ENCODE measurements at places on chromosomes 11 and 22.
A peak's percentile ranks its signal among the peaks of the same experiment; 100 is the strongest.

GRCh38 chr11:132909021-132909606 lies 623.2 kb downstream of the OPCML start:
- DNase-seq, result no peak

DNA sequence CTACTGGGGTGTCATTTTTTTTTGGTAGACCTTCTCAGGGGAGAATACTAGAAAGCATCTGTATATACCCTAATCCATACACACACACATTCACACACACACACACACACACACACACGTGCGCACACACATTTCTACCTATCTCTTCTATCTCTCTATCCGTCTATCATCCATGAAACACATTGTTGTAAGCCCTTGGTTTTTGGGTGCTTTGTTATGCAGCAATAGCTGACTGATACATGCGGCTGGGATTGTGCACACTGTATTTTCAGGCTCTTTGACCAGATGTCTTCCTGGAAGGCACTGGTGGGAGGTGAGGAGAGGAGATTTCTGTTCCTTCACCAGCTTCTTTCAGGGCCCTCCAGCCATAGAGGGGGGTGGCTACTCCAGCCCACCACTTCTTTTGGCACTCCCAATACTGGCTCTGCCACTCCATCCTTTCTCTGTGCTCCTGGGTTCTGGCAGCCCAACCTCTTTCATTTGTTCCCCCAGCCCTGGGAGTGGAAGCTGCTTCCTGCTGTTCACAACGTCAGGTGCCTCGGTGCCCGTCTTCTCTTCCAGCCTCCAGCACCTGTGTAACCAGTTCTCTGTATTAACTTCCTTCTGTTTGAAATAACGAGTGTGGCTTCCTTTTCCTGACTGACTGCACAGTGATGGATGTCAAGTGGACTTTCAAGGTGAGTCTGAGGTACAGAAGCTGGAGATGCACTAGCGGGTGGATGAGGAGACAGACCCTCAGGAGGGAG lies 12.4 kb upstream of the MUC2 start:
- no peak for DNase-seq

- no peak for DNase-seq
Observed at GRCh38 chr11:131796541-131796940, 426.1 kb downstream of the NTM start.

- no peak for DNase-seq
Observed at GRCh38 chr22:24413271-24413670, 14.1 kb upstream of the ADORA2A start.

DNA sequence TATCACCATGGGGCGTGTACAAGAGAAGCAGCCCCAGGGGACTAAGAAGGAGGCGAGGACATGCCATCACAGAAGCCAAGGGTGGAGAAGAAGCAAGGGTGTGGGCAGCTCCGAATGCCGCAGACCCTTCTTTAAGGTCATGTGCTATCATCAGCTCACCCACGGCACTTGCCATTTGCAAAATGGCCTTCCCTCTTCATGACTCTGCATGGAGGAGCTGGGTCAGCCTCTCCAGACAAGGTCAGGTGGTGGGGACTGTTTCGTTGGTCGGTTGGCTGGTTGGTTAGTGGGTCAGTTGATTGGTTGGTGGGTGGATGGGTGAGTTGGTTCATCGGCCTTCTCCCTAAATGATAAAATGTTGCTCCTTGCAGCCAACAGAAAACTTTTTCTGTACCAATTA lies 622.5 kb downstream of the TBC1D22A start:
- DNase-seq, result no peak

DNA sequence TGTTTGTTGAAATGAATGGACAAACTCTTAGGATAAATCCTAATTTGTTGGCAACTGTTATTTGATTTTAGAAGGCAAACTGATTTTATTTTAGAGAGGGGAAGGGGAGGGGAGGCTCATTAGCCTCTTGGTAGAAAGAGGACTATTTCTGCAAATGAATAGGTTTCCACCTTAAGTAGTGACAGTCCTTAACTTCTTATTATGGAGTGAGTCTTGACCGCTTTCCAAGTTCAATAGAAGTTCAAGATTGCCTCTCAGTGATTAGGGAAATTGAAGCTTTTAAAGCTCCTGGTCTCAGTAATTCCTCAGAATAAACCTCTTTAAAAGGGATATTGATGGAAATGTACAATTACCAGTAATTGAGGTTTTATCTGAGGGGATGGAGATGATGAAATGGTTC lies 55.7 kb downstream of the PANX1 start:
- DNase-seq, result no peak

- no peak for DNase-seq
Observed at GRCh38 chr11:106278391-106278790, 200.9 kb downstream of the AASDHPPT start.

DNA sequence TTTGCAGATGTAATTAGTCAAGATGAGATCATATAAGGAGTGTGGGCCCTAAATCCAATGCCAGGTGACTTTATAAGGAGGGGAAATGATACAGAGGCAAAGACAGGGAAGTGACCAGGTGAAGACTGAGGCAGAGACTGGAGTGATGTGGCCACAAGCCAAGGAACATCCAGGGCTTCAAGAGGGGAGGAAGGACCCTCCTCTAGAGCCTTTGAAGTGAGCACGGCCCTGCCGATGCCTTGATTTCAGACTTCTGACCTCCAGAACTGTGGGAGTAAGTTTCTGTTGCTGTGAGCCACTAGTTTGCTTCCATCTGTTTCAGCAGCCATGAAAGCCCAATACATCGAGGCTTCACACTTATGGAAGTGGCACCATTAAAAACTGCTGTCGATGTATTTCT lies 78.7 kb downstream of the SHANK2 start:
- DNase-seq, result no peak

DNA sequence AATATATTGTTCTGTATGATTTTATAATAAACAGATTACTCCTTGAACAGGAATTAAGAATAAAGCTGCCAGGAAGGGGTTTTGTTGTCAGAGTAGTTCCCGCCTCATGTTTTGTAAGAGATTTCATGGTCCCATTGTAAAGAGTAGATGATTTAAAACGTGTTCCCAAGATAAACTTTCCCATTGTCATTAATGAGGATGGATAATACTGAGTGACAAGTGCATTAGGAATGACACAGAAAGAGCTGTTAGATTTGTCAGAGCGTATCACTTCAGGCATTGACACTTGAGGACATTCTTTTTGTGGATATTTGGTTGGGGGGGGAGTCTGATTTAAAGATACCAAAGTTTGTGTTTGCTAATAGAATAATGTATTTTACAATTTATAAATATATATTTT lies 147.0 kb downstream of the PAX6 start:
- no peak for DNase-seq

DNA sequence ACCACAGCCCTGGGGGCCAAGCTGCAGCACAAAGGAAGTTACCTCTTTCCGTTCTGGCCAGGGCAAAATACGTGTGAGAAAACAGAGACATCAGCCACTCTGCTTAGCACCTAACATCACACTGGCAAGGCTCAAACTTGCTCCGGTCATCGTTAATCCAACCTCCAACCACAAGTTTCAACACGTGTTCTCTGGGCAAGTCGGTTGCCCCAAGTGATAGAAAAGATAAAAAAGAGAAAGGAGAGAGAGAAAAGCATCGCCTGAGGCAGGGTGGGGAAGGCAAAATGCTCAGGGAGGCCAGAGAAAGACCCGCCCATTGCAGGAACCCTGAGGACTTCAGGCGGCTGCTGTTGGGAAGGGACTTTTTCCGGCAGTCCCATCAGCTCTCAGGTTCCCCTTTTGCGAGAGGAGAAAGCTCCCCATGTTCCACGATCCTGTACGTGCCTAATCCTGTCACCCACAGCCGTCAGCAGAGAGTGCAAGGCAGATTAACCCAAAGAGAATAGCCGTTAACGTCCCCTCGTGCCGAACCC lies 18.5 kb upstream of the B4GALNT4 start:
- no peak for DNase-seq

GRCh38 chr11:47399860-47400767 lies 8.3 kb upstream of the SLC39A13 start:
- DNase-seq, result peak; percentile 26

DNA sequence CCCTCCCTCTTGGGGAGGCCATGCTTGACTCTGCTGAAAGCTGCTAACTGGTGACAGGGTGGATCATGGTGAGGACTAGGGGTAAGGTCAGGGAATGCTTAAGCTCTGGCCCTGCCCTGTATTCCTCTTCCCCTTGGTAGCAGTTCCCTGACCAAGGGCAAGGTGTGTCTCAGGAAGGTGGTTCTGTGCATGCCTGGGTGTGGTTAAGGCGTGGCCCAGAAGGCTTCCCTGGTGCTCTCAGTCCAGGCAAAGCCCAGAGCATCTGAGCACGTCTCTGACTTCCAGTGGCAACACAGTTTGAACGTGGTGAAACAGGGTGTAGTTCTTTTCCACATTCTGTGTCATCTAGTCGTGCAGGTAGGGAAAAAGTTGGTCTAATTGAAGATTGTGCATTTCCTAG lies 53.1 kb upstream of the HORMAD2 start:
- no peak for DNase-seq

GRCh38 chr22:29089507-29089906 lies 16.7 kb downstream of the KREMEN1 start:
- DNase-seq, result no peak

DNA sequence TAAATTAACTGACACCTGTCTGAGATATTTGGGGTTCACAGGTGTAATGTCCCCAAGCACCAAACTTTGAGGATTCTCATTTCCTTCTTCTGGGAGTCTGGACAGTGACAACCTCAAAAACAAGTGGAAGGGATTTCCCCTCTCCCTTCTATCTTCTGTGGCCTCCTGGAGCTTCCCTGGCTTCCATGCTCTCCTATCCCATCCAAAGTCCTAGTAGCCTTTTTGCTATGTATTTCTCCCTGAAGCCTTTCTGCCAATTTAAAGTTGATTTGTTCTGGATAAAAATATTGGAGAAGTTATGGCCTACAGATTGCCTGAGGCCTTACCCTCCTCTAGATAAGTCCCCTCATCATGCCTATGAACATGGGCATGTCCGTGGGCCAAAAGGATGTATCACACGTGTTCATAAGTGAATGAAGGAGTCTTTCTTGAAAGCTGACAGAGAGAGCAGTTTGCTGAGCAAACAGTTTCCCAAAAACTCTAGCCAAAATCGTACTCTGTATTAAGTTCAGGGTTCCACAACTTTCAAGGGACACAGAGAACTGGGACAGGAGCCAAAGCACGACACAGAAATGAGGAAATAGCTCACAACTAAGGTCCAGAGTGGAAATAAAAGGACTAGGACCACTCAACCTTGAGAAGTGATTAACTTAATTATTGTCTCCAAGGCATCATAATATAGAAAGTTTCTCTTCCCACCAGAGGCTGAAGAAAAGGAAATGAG lies 6.7 kb downstream of the HEPACAM start:
- DNase-seq, result no peak

- no peak for DNase-seq
Observed at GRCh38 chr22:19419464-19420178, 11.9 kb downstream of the HIRA start.

DNA sequence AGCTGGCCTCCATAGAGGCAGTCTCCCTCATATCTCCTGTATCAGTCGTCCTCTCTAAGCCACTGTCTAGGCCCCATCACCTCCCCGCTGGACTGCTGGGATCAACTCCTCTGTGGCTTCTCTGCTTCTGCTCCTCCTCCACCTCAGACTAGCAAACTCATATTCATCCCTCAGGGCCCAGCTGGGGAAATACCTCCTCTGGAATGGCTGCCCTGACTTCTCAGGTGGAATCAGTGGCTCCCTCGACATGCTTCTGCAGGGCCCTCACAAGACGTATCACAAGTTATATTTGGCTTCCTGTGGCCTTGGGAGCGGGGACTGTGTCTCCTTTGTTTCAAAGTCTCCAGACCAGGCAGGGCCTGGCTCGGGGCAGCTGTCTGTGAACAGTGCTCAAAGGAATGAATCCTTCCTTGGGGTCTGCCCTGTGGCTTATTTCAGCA lies 10.0 kb downstream of the SLC29A2 start:
- no peak for DNase-seq

- DNase-seq, result no peak
Observed at GRCh38 chr11:10162222-10162621, 131.8 kb downstream of the SBF2 start.

GRCh38 chr11:60566776-60567175 lies 51.6 kb downstream of the MS4A13 start:
- DNase-seq, result no peak
